ENCODE measurements at places on chromosomes 12 and 14.

GRCh38 chr14:50225067-50225973 lies 6.1 kb downstream of the SOS2 start:
- no peaks in the 10 kb centered on the region for H3K36me3 ChIP-seq
- no peak overlapping the region for H3K4me3 ChIP-seq
- DNase-seq: no peak
- peaks cover 89% of the 10 kb centered on the region for H3K4me1 ChIP-seq
- no peaks in the 10 kb centered on the region for H3K27me3 ChIP-seq

DNA sequence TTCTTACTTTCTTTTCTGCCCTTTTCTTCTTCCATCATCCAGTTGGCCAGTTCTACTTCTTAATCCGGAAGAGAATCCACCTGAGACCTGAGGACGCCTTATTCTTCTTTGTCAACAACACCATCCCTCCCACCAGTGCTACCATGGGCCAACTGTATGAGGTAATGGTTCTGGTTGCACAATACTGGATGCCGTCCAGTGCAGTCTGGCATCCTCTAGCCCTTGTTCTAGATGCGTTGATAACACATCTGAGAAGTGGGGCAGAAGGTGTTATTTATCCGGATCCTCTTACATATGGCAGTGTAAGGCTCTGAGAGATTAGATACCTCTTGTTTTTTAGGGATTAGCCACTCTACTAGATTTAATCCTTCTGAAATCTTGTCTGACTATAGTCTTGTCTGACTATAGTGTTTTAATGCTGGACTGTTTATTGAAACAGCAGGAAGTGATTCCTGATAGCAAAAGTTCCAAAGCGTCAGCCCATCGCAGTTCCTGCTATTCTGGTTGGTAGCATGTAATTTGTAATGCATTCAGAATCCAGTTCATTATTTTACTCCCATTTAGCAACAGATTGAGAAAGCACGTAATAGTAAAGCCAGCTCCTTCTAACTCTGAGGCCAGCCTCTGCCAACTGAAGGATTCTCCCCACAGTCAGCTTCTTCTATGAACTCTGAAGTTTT lies 7.9 kb downstream of the GABARAPL1 start:
- peak; percentile 87 for DNase-seq
- no peak overlapping the region for H3K4me3 ChIP-seq
- no peaks in the 10 kb centered on the region for H3K27me3 ChIP-seq
- H3K4me1 ChIP-seq: peaks cover 18% of the 10 kb centered on the region

DNA sequence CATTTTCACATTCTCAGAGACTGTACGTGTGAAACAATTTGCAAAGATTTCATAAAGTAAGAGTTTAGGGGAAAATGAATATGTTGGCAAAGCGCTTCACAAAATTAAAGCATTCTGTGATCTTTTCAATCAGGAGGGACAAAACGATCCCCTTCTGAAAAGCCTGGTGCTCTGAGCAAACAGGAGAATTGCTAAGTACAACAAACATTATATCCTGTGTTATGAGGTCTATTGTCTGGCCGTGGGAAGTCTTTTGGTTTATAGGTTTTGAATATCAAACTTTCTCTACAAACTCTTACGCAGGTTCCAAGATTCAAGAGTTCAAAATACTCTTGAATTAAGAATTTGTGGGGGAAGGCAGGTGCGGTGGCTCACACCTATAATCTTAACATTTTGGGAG lies 7.2 kb upstream of the FOXN3 start:
- H3K27ac ChIP-seq: no peak overlapping the region
- H3K4me1 ChIP-seq: peaks cover 34% of the 10 kb centered on the region
- no peaks in the 10 kb centered on the region for H3K27me3 ChIP-seq
- H3K36me3 ChIP-seq: no peaks in the 10 kb centered on the region

GRCh38 chr12:19338405-19338804 lies 100.9 kb upstream of the AEBP2 start:
- H3K27me3 ChIP-seq: no peaks in the 10 kb centered on the region
- no peak overlapping the region for H3K27ac ChIP-seq
- DNase-seq: no peak
- no peak overlapping the region for H3K4me3 ChIP-seq
- peaks cover 28% of the 10 kb centered on the region for H3K36me3 ChIP-seq

GRCh38 chr12:42660968-42661937 lies 71.7 kb upstream of the PRICKLE1 start:
- H3K4me1 ChIP-seq: no peaks in the 10 kb centered on the region
- no peak overlapping the region for H3K4me3 ChIP-seq
- H3K27ac ChIP-seq: no peak overlapping the region
- H3K27me3 ChIP-seq: no peaks in the 10 kb centered on the region
- no peaks in the 10 kb centered on the region for H3K36me3 ChIP-seq

GRCh38 chr12:45131506-45131905 lies 80.6 kb upstream of the DBX2 start:
- H3K4me3 ChIP-seq: no peak overlapping the region
- H3K27ac ChIP-seq: no peak overlapping the region
- no peak for DNase-seq
- H3K36me3 ChIP-seq: no peaks in the 10 kb centered on the region
- H3K27me3 ChIP-seq: no peaks in the 10 kb centered on the region

DNA sequence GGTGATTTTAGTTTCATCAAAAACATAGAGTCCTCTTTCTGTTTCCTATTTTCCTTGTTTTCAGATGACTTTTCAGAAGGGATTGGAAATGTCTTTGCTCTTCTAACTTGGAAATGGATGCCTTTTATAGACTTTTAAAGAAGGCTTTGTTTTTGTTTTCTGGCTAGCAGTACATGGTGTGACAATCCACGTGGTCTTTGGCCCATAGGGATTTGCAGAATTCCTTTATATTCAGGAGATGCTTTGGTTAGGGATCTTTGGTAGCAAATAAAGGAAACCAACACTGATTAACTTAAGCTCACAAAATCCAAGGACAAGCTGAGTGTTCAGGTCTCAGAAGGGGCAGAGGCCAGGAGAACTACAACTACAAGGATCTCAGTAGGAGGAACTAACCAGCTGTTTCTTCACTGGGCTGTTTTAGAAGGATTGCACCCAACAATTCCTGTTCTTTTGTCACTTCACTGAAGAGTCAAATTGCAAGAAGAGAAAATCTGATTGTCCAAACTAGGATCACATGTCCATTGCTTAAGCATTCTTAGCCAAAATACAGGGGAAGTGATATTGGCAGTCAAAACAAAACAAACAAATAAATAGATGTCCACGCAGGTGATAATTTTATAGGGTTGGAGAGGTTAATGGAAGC lies 58.6 kb upstream of the MANSC4 start:
- no peaks in the 10 kb centered on the region for H3K27me3 ChIP-seq
- no peaks in the 10 kb centered on the region for H3K4me1 ChIP-seq
- no peak overlapping the region for H3K27ac ChIP-seq

- H3K27ac ChIP-seq: no peak overlapping the region
- no peaks in the 10 kb centered on the region for H3K4me1 ChIP-seq
- H3K27me3 ChIP-seq: no peaks in the 10 kb centered on the region
- no peaks in the 10 kb centered on the region for H3K36me3 ChIP-seq
Measured at GRCh38 chr14:74459289-74459946, 33.4 kb upstream of the SYNDIG1L start.

- no peak overlapping the region for H3K27ac ChIP-seq
- no peaks in the 10 kb centered on the region for H3K4me1 ChIP-seq
- no peaks in the 10 kb centered on the region for H3K36me3 ChIP-seq
- H3K27me3 ChIP-seq: no peaks in the 10 kb centered on the region
Measured at GRCh38 chr14:98173305-98173704, 1098.7 kb downstream of the BCL11B start.

- H3K4me1 ChIP-seq: no peaks in the 10 kb centered on the region
- H3K27ac ChIP-seq: no peak overlapping the region
- no peak for DNase-seq
Measured at GRCh38 chr12:50659690-50660424, 104.0 kb upstream of the ATF1 start.

DNA sequence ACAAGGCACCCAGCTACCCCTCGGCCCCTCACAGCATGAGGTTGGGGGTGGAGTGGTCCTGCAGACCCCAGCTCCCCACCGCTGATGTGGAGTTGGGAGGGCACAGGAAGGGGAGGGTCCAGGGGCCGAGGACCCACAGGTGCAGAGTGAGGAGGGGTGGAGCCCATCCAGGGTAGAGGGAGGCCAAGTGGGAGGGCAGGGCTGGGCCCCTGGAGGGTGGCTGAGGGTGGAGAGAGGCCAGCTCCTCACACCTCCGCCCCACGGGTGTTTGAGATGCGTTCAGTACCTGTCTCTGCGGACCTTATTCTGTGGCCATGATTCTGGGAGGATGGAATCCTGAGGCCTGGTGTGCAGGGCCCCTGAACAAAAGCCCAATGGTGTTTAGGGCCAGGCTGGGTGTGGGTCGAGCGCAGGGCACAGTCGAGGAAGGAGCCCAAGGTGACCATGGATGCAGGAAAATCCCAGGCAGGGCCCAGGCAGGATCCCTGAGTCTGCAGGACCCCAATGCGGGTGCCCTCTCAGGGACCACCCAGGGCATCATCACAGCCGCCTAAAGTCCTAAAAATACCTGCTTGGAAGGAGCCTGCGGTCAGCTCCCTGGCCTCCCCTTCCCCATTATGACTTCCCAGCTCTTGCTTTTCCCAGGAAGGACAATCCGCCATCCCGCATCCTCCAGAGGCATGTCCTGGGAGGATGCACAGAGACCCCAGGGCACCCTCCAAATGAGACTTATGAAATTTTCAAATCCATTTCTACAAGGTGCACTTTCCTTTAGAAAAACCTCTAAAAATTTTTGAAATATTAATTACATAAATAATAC lies 377.1 kb upstream of the SFSWAP start:
- no peaks in the 10 kb centered on the region for H3K27me3 ChIP-seq
- H3K27ac ChIP-seq: no peak overlapping the region
- H3K4me3 ChIP-seq: no peak overlapping the region

GRCh38 chr12:46358325-46358700 lies 14.3 kb downstream of the SLC38A2 start:
- peaks cover 6% of the 10 kb centered on the region for H3K4me1 ChIP-seq
- H3K27me3 ChIP-seq: no peaks in the 10 kb centered on the region
- DNase-seq: no peak
- H3K36me3 ChIP-seq: peaks cover 52% of the 10 kb centered on the region
- no peak overlapping the region for H3K27ac ChIP-seq
- H3K4me3 ChIP-seq: no peak overlapping the region

DNA sequence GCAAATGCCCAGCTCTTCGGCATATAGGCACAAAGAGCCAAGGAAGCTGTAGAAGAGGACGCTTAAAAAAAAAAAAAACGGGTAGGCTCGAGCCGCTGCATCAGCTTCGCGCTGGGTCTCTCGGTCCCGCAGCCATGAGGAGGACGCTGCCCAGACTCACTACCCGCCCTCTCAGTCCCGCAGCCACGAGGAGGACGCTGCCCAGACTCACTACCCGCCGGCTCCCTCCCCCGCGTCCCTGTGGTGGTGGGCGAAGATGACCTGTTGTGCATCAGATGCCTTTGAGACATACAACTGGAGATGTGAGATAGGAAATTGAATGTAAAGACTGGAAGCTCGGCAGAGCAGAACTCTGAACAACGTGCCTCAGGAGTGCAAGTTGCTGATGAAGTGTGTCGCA lies 11.4 kb upstream of the SPSB2 start:
- peaks cover 39% of the 10 kb centered on the region for H3K36me3 ChIP-seq
- H3K27ac ChIP-seq: no peak overlapping the region
- DNase-seq: no peak

DNA sequence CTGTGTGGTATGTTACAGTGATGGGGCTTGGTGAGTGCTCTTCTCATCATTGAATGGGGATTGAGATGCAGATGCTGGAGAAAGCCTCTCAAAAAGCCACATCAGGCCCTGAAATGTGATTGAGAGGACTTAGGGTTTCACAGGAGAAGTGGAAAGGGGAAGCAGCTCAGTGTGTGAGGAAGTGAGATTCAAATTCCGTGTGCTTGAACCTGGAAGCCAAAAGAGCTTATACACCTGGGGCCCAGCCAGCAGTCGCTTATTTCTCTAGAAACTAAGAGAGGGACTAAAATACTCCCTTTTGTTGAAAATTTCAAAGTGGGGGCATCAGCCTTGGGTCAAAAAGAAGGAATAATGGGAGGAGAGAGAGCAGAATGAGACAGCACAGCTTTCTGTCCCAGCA lies 39.1 kb upstream of the GZMB start:
- H3K36me3 ChIP-seq: no peaks in the 10 kb centered on the region
- DNase-seq: no peak
- no peaks in the 10 kb centered on the region for H3K27me3 ChIP-seq
- H3K4me3 ChIP-seq: no peak overlapping the region
- no peaks in the 10 kb centered on the region for H3K4me1 ChIP-seq

GRCh38 chr12:106223485-106224354 lies 24.1 kb downstream of the CKAP4 start:
- H3K4me3 ChIP-seq: no peak overlapping the region
- no peaks in the 10 kb centered on the region for H3K36me3 ChIP-seq
- peaks cover 7% of the 10 kb centered on the region for H3K4me1 ChIP-seq
- no peaks in the 10 kb centered on the region for H3K27me3 ChIP-seq
- DNase-seq: peak; percentile 55
- H3K27ac ChIP-seq: peak overlapping the region; percentile 10

DNA sequence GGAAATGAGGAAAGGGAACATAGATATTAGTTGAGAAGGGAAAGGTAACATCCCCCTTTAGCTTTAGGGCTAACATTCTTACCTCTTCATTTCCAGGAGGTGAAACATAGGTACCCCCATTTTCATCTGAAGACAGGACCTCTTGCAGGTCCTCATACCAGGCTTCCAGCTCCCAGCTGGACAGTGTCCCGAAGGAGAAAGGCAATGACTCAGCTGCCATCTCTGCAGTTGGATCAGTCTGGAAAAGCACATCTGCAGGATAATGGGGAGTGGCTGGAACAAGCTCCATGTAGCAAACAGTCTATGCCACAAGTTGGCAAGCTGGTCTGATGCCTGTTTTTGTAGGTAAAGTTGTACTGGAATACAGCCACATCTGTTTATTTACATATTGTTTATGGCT lies 3.1 kb downstream of the DDIT3 start:
- peaks cover 42% of the 10 kb centered on the region for H3K4me1 ChIP-seq
- DNase-seq: no peak
- peaks cover 58% of the 10 kb centered on the region for H3K36me3 ChIP-seq

- peaks cover under 1% of the 10 kb centered on the region for H3K4me1 ChIP-seq
- H3K27ac ChIP-seq: no peak overlapping the region
- no peaks in the 10 kb centered on the region for H3K36me3 ChIP-seq
- H3K27me3 ChIP-seq: no peaks in the 10 kb centered on the region
- no peak overlapping the region for H3K4me3 ChIP-seq
Measured at GRCh38 chr12:26838888-26839416, 6.0 kb upstream of the ITPR2 start.

DNA sequence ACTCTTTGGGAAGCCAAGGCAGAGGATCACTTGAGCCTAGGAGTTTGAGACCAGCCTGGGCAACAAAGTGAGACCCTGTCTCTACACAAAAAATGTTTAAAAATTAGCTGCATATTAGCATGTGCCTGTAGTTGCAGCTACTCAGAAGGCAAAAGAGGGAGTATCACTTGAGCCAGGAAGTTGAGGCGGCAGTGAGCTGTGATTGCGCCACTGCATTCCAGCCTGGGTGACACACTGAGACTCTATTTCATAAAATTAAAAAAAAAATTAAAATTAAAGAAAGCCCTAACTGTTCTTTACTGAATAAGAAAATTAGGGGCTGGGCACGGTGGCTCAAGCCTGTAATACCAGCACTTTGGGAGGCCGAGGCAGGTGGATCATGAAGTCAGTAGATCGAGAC lies 27.0 kb downstream of the SENP1 start:
- no peak overlapping the region for H3K27ac ChIP-seq
- H3K36me3 ChIP-seq: peaks cover 37% of the 10 kb centered on the region
- H3K4me1 ChIP-seq: no peaks in the 10 kb centered on the region
- no peak overlapping the region for H3K4me3 ChIP-seq
- no peaks in the 10 kb centered on the region for H3K27me3 ChIP-seq
- DNase-seq: no peak
